SHP77 treated with DMSO at 0.1 percent for 48 hours (cell line): ENCODE measurements at places on chromosomes 3 and 15.

GRCh38 chr3:81760215-81760614 is 1.2 kb downstream of the GBE1 start:
- no peak for DNase-seq

- DNase-seq = no peak
Observed at GRCh38 chr3:189165092-189165612, 6.6 kb upstream of the TPRG1 start.

GRCh38 chr15:72341361-72341760 is 21.4 kb upstream of the CELF6 start:
- DNase-seq = no peak

DNA sequence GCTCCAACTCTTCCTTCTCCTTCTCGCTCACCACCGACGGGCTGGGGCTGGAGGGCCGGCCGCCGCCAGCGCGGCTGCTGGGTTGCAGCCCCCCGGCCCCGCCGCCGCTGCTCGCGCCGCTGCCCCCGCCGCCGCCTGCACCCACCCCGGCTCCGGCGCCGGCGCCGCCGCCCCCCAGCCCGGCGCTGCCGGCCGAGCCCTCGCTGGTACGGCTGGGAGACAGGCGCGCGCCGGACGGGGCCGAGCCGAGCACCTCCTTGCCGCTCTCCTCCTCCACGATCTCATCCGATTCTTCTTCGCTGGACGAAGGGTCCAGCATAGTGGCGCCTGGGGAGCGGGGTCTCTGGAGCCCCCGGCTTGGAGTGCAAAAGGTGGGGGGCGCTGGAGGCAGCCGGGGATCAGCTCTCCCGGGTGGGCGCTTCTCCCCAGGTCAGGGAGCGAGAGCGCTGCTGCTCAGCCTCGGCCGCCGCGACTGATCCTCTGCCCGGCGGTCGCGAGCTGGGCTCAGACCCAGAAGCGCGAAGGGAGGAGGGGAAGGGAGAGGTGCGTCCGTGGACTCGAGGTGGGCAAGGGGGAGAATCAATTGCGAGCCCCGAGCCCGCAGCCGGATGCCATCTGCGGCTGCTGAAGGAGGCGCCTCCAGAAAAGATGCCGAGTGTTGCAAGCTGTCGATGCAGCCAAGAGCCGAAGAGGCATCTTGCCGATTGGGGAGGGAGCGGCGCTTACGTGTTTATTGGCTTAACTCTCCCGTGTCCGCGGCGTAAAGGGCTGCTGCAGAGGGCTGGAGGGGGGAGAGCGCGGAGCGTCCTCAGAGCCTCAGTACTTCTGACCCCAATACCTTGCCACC is at the start of gene CADPS:
Gene CADPS (minus strand): TSS at position 706 of the 847 bp plus-strand sequence. CDS start 387 bp downstream, at position 319.
- DNase-seq = no peak

GRCh38 chr3:24199775-24200247 is 254.7 kb downstream of the NR1D2 start:
- no peak for DNase-seq

DNA sequence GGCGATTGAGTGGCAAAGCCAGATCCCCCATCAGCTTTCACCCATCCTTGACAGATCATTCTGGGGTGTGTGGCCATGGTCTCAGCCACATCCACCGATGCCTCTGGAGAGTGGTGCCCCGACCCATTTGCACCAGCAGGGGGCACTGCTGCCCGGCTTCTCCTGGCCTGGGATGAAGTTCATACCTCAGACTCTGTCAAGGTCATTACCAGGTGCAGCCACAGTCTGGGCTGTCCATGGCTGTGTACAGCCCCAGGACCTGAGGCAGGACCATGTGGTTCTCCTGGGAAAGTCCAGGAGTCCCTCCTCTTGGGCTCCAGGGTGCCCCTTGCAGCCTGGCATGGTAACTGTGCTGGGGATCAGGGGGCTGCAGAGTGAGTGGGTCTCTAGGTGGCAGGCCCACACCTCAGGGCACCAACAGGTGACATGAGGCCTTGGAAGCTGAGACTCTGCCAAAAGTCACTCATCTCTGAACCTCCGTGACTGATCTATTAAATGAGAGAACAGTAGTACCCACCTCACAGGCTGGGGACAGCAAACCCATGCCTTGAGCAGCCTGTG is 67.2 kb downstream of the CACNA2D2 start:
- peak; percentile 31 for DNase-seq

DNA sequence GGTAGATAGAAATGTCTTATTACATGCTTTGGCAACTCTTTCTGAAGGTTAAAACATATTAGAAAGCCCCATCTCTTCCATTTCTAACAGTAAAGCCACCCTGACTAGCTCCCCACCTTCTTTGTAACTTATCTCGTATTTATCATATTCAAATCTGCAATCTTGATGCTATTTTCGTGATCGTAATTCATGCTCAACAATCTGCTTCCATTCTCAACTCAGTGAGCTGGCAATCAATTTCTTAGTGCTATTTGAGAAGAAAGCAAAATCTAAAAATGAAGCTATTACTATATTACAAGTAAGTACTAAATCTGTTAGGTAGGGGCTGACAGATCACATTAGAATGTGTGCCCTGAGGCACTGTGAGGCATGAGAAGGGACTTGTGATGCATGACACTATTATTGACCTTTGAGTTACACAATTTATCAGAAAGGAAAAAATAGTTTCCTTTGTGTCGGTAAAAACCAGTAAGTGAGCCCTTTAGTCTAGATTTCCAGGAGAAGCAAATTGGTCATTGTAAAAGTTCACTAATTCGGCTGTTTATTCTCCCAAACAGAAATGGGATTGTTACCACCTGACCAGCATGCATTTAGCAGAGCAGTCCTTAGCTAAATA is 379.7 kb upstream of the CNTN6 start:
- DNase-seq = no peak

- DNase-seq = no peak
Observed at GRCh38 chr3:76352051-76352450, 566.7 kb upstream of the ZNF717 start.

DNA sequence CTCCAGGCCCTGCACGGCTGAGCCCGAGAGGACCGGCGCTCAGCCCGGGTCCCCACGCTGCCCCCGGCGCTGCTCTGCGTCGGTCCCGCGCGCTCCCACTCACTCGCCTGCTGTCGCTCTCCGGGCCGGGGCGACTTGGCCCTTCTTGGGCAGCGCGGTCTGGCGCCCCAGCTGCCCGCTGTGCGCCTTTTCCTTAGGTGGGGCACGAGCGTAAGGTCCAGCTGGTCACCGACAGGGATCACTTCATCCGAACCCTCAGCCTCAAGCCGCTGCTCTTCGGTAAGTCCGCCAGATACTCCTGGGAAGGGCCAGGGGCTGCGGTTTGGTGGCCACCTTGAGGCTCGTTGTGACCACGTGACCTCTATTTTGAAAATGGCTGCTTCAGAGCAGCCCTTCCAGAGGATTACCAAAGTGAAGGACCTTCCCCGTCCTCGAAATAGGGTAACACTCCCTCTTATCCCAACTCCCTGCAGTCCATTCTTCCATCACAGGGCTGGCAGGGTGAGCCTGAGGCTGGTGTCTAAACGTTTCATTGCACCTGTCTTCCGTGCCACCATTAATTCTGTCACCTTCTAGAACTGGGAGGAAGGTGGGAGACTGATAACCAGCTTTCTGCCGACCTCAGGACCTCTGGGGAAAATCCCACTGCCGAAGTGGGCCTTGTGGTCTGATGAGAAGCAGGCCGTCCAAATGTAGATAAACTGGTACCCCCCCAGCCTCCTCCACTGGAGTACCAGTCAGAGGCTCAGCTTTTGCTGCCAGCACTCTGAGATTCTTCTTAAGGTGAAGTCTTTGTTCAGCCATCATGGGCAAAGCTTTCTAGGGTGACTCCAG is 812 bp downstream of the P4HTM start:
- DNase-seq = no peak

GRCh38 chr3:10504171-10505049 is 976 bp downstream of the ATP2B2 start:
- no peak for DNase-seq

GRCh38 chr15:38242055-38242454 is 10.6 kb upstream of the SPRED1 start:
- no peak for DNase-seq

DNA sequence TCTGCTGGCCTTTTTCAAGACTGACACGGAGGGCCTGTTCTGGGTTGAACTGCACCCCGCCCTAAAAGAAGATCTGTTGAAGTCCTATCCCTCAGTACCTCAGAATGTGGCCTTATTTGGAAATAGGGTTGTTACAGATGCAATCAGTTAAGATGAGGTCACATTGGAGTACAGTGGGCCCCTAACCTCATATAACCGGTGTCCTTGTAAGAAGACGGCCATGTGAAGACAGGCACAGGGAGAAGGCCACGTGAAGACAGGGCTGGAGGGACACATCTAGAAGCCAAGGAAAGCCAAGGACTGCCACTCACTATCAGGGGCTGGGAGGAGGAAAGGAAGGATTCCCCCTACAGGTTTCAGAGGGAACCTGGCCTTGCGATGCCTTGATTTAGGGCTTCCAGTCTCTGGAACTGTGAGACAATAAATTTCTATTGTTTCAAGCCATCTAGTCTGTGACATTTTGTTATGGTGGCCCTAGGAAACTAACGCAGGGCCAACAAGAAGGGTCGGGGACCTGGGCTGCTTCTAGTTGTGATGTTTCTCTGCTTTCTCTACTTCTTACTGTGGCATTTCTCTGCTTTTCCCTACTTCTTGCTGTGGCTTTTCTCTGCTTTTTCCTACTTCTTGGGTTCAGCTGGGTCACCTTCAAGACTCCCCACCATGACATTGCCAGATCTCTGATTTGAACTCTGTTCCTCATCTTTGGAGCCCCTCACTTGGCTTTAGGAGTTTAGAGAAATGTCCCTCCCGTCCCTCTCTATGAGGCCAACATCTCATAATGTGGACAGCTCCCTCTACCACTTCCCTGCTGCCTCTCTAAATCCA is 4.8 kb upstream of the CCDC174 start:
- no peak for DNase-seq

DNA sequence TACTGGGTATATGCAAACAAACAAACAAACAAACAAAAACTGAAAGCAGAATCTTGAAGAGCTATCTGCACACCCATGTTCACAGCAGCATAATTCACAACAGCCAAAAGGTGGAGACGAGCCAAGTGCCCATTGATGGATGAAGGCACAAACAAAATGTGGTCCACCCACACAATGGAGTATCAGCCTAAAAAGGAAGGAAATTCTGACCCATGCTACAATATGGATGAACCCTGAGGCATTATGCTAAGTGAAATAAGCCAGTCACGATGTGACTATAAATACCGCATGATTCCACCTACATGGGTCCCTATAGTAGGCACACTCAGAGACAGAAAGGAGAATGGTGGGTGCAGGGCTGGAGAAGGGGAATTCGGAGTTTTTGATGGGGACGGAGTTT is 24.1 kb downstream of the XPC start:
- DNase-seq = no peak

DNA sequence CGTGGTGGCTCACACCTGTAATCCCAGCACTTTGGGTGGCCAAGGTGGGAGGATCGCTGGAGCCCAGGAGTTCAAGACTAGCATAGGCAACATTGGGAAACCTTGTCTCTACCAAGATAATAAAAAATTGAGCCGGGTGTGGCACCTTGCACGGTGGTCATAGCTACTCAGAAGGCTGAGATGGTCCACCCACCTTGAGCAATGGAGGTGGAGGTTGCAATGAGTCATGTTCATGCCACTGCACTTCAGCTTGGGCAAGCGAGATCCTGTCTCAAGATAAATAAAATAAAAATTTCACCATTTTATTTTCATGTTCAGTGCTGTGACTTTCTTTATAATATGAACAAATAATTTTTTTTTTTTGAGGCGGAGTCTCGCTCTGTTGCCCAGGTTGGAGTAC is 12.5 kb downstream of the MAPK6 start:
- DNase-seq = no peak

DNA sequence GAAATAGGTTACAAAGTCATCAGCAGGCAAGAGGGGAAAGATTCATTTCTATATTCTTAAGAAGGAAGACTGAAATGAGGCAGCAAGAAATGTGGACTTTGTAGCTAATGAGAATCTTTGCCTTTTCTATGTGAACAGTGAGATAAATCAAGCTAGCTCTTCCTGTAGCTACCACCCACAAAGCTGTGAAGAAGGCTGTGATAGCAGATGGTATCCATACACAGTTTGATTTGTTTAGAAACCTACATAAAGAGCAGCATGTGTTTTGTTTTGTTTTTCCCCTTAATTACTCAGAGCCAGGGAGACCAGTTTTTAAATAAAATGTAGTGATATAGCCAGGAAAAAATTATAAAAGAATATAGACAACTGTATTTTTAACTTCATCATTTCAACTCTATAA is 45.5 kb downstream of the TEX9 start:
- DNase-seq = no peak

DNA sequence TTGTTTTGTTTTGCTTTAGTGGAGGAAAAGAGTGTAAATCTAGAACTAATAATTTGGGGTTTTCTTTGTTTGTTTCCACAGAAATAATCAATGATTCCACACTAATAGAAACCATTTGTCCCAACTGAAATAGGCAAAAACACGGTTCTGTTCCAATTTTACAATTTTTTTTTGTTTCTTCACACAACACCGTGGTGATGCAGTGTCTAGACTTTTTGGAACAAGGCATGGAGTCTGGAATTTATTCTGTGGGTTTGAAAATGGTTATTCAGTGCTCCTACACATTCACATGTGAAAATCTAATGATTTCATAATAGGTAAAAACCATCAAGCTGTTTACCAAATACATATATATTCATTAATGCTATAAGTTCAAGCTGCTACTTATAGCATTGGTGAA is 629.0 kb upstream of the TGFBR2 start:
- DNase-seq = no peak

- DNase-seq = no peak
Observed at GRCh38 chr3:149604125-149604875, 53.5 kb downstream of the WWTR1 start.

GRCh38 chr3:82587174-82587573 is 825.7 kb upstream of the GBE1 start:
- DNase-seq = peak; percentile 64

- DNase-seq = no peak
Observed at GRCh38 chr3:134476306-134476705, 9.5 kb downstream of the ANAPC13 start.

DNA sequence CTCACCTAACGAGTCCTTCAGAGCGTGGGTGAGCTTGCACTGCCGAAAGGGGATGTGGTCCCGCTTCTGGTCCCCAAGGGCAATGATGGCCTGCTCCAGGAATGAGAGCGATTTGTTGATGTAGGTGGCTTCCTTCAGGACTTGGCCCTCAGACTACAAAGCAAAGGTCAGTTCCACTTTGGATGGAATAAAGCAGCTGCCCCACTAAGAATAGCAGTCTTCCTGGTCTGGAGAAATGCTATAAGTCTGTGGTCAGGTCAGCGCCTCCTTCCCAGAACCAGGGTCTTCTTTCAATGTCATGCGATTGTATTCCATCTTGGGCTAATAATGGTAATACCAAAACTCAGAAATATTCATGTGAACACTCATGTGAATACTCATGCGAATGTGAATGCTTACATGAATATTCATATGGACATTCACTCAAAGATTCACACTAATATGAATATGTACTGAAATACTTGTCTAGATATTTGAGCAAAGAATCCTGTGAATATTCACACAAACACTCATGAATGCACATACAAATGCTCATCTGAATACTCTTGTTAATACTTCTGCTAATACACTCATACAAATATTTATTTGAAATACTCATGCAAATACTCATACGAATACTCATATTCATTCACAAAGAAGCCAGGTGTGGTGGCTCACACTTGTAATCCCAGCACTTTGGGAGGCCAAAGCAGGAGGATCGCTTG is 16.7 kb downstream of the KIF9 start:
- no peak for DNase-seq
